ENCODE measurements at places on chromosomes 6 and 20. TPM values are rescaled to one million over a fixed set of nuclear protein-coding genes. Genes with fewer than 3 reads are reported as not detected.
A peak's percentile ranks its signal among the peaks of the same experiment; 100 is the strongest.

SRPK1 gene
- total RNA-seq = 44.8 TPM

SPDEF gene
- under 0.01 TPM for total RNA-seq

TNFRSF6B gene
- total RNA-seq = 6.7 TPM

ZNF341 gene
- 0.99 TPM for total RNA-seq

CAPN11 gene
- not detected for total RNA-seq

GJA10 gene
- not detected for total RNA-seq

RAB23 gene
- total RNA-seq = 68.0 TPM

TRIM15 gene
- not detected for total RNA-seq

GPR6 gene
- total RNA-seq = not detected

GRCh38 chr6:105401247-105402089 lies 1.4 kb downstream of the PREP start:
- peak; percentile 12 for DNase-seq

DNA sequence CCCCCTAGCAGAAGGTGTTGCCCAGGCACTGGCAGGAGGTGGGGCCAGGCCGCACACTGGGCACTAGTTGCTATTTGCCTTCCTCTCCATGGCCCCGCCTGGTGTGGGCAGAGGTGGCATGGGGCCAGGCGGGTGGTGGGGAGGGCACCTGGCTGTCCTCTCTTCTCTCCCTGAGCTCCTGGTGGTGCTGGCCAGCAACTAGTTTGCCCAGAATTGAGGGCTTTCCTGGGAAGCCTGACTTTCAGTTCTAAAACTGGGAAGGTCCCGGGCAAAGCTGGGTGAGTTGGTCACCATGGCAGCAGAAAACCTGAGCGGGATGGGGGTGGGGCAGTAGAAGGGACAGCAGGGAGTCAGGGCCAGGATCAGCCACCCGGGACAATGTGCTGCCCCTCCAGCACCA lies 48.2 kb downstream of the RBM38 start:
- no peak for DNase-seq

DNA sequence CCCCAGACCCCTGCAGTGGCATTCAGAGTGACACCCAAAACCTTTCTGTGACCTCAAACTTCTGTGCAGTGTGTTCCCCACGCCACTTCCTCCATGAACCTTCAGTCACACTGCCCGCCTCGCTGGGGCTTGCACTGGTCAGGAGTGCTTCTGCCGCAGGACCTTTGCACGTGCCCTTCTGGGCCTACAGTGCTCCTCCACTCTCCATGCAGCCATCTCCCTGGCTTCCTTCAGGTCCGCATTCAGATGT lies 27.1 kb downstream of the SYNJ2 start:
- DNase-seq = no peak

DNA sequence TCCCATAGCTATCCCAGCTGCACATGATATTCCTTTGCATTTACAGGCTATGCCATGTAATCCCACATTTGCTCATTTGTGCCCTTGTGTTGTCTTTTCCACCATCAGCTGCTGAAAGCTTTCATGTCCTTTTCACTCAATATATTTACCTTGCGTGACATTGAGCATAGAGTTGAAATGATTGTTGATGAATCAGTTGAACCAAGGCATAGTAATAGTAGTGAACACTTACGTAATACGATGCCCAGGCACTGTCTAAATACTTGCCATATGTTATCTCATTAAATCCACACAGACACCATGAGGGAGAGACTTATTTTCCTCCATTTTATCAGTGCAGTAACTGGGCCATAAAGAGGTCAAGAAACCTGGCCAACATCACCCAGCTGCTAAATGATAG lies 13.1 kb downstream of the RNF8 start:
- DNase-seq = no peak

DNA sequence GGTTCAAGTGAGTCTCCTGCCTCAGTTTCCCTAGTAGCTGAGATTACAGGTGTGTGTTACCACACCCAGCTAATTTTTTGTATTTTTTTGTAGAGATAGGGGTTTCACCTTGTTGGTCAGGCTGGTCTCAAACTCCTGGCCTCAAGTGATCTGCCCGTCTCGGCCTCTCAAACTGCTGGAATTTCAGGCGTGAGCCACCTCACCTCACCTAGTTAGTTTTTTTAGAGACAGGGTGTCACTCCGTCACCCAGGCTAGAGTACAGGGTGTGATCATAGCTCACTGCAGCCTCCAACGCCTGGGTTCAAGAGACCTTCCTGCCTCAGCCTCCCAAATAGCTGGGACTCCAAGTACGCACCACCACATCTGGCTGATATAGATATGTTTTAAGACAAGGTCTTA lies 22.9 kb downstream of the SYTL3 start:
- no peak for DNase-seq

- DNase-seq = no peak
Observed at GRCh38 chr6:142296975-142297604, 4.7 kb upstream of the ADGRG6 start.

GRCh38 chr6:24100024-24100769 lies 25.8 kb upstream of the NRSN1 start:
- no peak for DNase-seq

- peak; percentile 90 for DNase-seq
Observed at GRCh38 chr6:2376429-2377355, 131.3 kb upstream of the GMDS start.

DNA sequence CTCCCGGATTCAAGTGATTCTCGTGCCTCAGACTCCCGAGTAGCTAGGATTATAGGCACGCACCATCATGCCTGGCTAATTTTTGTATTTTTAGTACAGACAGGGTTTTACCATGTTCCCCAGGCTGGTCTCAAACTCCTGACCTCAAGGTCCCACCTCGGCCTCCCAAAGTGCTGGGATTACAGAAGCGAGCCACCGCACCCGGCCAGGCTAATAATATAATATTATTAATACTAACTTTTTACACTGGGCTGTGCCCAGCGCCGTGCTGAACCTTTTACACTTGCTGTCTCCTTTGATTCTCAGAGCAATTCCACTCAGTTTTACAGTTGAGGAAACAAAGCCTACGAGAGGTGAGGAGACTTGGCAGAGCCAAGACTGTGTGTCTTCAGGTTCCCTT lies 2.3 kb upstream of the TGM3 start:
- DNase-seq = no peak

DNA sequence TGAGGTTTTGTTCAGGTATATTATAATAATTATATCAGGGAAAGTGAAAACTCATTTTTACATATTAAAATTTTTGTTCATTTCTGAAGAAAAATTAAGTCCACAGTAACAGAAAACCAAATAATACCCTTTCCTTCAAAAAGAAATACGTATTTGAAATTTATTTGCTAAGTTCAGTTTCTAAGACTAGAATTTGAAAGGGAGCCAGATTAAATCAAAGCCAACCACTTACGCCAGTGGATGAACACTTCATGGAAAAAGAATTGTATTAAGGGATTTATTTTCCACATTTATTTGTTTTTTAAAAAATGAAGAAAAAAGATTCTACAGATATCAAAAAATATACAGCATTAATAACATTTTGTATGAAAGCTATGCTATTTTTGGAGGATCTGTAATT lies 654.4 kb downstream of the EYS start:
- DNase-seq = no peak

DNA sequence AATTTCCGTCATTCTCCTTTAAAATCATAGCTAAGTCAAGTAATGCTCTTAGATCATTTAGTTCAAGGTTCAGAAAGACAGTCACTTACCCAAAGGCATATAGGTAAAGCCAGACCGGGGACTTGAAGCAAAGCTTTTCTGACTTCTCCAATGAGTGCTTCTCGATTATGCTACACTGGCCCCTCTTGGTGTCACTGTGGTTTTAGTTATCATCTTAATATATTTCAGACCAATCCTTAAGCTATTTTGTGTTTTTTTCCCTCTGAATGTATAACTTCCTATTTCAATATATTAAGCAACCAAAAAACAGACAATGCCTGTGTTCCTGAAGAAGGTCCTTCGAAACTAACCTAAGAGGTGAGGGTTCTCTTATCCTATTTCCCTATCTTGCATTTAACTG lies 3.9 kb downstream of the PRDM1 start:
- DNase-seq = peak; percentile 54

GRCh38 chr6:106324726-106325335 lies 729 bp downstream of the ATG5 start:
- peak; percentile 5 for DNase-seq

GRCh38 chr6:43999628-44000027 lies 127.6 kb downstream of the MRPL14 start:
- DNase-seq = no peak
